ENCODE measurements at places on chromosomes 4 and X.
A peak's percentile ranks its signal among the peaks of the same experiment; 100 is the strongest.

DNA sequence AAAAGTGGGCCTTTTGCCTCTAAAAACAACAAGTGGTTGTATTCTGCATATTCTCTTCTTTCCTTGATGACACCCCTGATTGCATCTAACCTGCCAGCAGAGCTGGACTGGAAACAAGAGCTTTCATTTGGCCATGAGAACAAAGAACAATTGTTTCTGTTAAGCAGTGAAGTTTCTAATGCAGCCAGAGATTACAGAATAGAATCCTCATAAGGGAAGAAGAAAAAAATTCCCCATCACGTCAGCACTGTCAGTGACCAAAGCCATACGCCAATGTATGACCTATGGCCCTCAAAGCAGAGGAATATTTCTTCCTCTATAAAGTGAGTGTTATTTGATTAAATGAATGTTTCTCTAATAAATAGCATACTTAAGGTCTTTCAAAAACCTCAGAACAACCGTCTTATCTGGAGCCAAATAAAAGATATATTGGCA, 529.1 kb upstream of the INTU start:
- no peak for DNase-seq

DNA sequence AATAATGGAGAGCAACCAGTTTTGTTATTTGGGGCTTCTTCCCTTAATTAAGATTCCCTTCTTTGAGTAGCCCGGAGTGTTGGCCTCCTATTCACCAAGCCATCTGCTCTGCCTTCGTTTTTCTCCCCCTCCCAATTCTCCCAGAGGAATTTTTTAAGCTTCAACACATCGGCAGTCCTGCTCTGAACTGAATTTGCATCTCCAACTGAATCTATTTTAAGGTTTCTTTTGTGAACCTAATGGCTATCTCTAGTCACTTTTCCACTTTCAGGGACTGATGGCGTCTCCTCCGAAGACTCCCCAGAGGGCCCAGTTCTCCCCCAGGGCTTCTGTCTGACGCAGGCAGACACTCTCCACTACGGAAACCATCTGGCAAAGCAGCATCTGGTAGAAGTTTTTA, 280.2 kb downstream of the ADGRA3 start:
- DNase-seq: no peak

DNA sequence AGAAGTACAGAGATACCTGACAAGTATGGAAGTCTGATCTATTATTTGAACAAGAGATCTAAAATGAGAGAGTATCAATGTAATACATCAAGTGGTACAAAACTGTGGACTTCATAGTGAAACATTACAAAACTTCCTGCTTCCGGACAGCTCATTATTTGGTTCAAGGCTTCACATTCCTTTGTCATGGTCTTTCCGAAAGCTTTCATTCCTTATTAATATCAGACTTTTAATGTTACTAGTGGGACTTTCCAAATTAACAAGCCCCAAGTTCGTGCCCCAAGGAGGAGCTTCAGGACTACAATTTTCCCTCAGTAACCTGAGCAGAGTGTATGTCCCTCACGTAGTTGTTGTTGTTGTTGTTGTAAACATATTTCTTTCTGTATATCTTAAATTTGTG, 1.2 kb downstream of the CHIC2 start:
- peak; percentile 25 for DNase-seq

DNA sequence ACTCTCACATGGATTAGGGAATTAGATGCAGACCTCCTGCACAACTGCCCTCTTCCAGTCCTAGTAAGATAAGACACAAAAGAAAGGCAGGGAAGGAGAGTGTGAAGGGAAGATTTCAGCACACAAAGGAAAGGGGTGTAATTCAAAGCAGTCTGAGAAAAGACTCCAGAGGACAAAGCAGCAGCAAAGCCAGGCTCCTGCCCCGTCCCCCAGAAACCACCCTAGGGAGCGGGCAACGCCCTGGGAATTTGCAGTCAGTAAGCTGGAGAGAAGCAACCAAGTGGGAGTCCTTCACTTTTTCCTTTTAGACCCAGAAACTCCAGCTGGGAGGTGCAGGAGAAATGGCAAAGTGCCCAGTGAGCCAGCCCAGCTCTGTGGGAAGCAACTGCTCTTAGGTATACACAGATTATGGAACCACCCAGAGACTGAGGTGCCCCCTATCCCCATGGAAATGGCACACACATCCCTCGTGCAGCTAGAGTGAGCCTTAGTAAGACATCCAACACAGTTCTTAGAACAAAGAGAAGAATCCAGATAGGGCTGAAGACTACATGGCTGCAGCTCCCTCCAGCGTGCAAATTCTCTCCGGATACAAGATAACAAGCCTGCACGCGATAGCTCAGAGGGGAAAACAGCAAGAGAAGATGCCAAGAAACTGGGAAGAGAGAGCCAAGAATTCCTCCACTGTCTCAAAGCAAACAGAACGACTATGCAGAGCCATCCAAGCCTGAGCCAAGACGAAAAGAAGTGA, 26.5 kb upstream of the IRAK1 start:
- DNase-seq: no peak

DNA sequence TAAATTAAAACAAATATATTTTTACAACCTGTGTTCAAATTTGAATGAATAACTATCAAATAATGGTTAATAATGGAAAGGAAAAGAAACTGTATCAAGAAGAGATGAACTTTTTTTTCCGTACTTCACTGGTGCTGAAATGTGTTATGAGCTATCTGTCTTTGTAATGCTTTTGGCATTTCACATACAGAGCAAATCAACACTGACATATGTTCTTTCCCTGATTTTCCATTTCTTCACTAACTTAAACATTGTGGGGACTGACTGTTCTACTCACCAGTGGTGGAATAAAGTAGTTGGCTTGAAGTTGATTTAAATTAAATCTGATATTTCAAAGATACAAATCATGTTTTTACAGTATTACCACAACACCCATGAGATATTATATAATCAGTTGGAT, 304.0 kb upstream of the BMP3 start:
- DNase-seq: no peak

DNA sequence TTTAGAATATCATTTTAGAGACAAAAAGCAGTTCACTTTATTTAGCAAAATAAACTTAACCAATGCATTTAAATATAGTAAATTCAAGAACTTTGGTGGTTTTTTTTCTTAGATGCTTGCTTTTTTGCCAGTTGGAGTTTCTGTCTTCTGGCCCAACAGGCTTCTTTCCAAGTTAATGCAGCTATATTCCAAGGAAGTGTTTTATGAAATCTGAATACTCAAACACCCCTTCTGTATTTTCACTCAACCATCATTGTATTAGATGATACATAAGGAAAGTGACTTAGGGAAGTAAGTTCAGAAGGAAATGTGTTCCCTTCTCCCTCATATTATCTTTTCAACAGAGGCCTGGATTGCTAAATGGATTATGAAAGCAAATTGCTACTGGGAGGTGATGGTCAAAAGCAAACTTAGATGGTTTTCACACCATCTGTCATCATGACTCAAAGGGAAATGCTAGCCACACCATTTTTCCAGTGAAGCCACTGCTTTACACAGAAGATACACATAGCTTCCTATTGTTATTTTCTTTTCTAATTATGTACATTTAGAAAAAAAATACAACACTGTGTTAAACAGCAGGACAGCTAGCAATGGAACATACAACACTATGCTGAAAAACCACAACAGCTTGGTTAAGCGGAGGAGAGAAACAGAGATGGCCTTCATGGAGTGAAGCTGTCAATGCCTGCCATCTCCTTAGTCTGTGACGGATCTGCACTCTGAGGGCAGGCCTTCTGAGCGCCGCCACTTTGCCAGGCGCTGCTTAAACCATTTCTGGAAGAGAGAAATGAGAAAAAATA, 32.9 kb downstream of the HOPX start:
- DNase-seq: no peak

- DNase-seq: no peak
Observed at GRCh38 chr4:109993116-109993515, 80.4 kb downstream of the EGF start.

DNA sequence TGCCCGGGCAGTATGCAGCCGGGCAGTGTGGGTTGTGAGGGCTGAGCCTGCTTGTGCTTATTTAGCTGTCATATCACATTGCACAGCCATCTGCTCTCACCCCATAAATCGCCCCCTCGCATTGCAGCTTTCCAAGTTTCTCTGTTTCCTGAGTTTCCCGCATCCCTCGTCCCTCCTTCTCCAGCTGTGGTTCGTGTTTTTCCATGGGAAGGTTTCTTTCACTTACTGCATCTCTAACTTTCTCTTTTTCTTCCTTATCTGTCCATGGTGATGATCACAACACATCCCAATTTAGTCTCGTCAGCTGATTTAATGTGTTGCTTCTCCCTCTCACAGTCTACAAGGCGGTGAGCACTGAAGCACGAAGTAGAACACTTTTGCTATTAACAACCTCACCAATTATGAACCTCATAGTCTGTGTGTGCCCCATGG, 118.1 kb downstream of the ENPP6 start:
- DNase-seq: no peak

DNA sequence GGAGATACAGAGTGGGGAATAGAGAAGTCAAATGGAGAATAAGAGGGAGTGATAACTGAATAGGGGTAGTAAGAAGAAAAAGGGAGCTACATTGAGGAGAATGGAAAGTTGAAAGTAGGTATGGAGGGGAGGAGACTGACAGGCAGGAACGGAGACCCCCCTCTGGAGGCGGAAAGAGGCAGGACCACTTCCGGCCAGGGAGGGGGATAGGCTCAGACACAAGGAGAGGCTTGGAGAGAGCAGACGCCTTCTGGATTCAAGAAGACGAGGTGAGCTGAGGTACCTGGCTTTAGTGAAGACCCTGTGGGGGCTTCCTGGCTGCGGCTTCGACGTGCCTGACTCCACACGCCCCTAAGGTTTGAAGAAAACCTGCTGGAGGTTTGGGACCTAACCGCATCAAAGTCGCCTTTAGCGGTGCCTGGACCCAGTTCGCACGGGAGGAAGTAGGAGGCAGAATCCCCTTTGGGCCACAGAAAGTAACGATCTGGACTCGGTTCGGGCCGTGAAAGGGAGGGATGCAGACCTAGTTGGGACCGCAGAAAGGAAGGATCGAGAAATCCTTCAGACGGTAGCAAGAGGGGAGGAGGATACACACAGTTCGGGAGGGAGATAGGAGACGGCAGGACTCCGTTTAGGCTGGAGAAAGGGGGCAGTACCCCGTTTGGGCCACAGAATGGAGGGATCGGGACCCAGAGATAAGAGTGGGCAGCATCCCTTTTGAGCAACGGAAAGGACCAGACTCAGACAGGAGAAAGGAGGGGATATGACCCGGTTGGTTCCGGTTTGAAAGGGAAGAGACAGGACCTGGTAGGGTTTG, at the start of gene TRO:
TSS of gene TRO (plus strand) at position 215 of the 817 bp plus-strand sequence. CDS start 1,423 bp downstream, outside the sequence.
- DNase-seq: peak; percentile 5

- DNase-seq: no peak
Observed at GRCh38 chrX:81286608-81287007, 84.7 kb downstream of the SH3BGRL start.

DNA sequence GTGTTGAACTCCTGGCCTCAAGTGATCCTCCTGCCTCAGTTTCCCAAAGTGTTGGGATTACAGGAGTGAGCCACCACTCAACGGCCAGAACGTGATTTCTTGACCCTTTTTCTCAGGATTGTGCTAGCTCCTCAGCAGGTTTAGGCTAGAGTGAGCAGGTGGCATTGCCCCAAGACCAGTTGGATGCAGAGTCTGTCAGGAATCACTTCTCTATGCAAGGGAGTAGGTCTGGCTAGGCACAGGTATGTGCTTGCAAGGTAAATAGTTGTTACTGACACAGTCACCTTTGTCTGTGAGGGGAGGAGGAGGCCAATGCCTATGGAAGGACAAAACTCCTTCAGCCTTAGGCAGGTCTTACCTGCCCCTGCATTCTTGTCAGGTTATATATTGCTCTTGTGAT, 24.2 kb downstream of the SLC25A5 start:
- DNase-seq: no peak

DNA sequence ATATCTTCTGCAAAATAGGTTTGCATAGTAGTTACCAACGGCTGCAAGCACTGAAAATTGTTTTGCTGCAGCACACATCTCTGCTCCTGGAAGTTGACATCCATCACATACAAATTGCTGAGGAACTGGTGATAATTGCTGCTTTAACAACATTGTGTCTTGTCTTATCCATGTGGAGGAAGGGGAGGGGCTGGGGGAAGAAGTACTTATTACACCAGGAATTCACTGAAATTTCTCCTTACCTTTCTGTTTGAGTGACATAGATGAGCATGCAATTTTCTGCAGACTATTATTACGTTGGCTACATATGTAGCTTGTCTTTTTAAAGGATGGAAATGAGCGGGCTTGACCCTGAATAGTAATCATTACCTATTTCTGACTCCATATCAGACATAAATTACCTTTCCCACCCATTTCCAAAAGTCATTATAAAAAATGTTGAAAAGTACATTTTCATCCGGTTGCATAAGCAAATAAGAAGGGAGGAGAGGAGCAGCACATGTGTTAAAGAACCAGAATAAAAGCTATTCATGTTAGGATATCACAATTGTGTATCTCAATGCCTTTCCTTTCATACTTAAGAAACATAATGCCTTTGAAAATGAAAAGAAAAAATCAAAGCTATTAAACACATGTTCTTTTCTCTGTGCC, 1905.6 kb downstream of the PCDH7 start:
- DNase-seq: no peak

- DNase-seq: peak; percentile 80
Observed at GRCh38 chr4:48047421-48047844, 30.9 kb downstream of the NIPAL1 start.

DNA sequence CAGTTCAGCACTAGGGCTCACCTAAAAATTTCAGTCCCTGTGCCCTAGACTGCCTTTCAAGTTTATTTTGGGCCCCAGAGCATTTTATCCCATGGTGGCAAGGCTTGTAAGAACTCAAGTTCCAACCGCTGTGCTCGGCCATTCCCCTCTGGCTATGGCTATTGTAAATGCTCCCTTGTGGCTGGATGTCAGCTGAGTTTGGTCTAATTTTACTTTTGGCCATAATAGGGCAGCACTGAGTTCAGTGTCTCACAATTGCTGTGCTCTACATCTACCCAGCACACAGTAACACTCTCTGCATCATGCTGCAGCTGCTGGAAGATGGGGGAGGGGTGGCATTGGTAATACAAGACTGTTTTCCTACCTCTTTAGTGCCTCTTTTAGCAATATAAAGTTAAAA, 210.8 kb upstream of the IRS4 start:
- DNase-seq: no peak

DNA sequence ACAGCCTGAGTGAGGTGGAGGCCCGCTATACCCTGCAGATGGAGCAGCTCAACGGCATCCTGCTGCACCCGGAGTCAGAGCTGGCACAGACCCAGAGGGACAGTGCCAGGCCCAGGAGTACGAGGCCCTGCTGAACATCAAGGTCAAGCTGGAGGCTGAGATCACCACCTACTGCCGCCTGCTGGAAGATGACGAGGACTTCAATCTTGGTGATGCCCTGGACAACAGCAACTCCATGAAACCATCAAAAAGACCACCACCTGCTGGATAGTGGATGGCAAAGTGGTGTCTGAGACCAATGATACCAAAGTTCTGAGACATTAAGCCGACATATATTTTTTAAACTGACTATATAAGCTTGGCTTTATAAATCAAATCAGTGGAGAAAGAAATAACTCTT, 73.3 kb upstream of the HHIP start:
- no peak for DNase-seq

GRCh38 chr4:138761638-138762220, 253.9 kb upstream of the NOCT start:
- DNase-seq: no peak

GRCh38 chr4:25271866-25272265, 38.0 kb downstream of the PI4K2B start:
- no peak for DNase-seq

- DNase-seq: no peak
Observed at GRCh38 chr4:58070726-58071125, 960.5 kb upstream of the IGFBP7 start.

All from stimulated activated CD4-positive, alpha-beta T cell treated with anti-CD3 and anti-CD28 coated beads, Interleukin-2, amount 100 ng/mL, for 24 hours (primary cell).